ENCODE measurements at places on chromosomes 6 and 20.

- no peak for DNase-seq
Measured at GRCh38 chr6:90192857-90193256, 103.8 kb downstream of the BACH2 start.

DNA sequence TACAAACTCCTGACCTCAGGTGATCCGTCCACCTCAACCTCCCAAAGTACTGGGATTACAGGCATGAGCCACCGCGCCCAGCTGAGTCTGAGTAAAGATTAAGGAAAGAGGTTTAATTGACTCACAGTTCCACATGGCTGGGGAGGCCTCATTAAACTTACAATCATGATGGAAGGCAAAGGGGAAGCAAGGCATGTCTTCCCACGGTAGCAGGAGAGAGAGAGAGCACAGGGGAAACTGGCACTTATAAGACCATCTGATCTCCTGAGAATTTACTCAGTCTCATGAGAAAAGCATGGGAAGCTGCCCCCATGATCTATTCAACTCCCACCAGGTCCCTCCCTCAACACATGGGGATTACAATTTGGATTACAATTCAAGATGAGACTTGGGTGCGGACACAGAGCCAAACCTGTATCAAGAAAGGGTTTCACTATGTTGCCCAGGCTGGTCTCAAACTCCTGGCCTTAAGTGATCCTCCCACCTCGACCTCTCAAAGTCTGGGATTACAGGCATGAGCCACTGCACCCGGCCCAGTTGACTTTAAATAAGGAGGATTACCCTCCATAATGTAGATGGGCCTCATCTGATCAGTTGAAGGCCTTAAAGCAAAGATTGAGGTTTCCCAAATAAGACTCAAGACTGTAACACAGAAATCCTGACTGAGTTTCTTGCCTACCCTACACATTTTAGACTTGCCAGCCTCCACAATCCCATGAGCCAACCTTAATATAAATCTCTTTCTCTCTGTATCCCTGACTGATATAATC, 13.1 kb upstream of the PEX7 start:
- no peak for DNase-seq

DNA sequence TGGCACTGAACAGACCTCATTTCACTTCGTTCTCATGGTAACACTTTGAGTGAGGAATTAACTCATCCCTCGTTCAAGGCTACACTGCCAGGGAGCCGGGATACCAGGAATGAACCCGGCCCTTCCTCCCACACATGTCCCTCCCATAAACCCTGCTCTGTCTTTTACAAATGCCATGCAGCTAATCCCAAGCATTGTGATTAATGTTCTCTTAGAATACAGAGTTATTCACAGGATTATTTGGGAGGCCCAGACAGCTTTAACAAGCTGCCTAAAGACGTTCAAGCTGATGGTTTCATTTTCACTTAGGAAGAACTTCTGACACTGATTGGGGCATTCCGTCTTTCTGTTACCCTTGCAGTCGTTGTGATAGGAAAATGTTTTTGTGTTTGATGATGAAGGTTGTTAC, 42.5 kb upstream of the CD83 start:
- no peak for DNase-seq

DNA sequence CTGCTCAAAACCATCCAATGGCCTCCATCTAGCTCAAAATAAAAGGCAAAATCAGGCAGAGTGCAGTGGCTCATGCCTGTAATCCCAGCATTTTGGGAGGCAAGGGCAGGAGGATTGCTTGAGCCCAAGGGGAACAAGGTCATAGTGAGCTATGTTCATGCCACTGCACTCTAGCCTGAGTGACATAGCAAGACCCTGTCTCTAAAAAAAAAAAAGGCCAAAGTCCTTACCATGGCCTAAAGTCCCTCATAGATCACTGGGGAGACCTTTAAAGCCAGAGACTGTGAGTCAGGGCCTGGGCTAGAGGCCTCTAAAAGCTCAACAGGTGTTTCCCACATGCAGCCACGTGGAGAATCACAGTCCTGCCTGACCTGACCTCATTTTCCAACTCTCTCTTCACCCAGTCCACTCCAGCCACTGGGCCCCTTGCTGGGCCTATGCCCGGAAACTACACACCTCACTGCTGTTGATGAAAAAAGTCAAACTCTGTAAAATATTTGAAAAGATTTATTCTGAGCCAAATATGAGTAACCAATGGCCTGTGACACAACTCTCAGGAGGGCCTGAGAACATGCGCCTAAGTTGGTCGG, 28.2 kb upstream of the TAB2 start:
- no peak for DNase-seq

DNA sequence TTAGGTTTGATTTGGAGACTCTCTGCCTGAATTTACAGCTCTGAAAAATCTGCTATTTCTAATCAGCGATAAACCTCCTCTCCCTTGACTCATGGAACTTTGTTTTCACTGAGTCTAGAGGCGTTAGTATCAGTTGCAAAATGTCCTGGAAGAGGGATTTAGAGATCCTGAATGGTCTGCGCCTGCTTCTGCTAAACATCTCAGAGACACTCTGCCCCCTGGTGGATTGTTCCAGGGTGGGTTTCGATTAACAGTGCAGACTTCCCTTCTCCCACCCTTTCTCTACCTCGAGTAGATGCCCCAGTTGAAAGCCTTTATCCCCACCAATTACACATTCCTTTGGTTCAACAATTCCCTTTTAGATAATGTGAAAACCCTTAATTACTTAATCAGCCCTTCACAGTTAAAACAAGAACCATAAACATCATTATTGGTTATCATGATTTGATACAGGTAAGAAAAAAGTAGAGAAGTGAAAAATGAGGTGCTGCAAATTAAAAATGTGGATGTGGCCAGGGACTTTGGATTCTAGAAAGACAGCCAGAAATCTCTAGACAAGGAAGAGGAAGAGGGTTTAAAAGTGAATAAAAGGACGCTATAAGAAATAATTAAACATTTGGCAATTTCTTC, 5.5 kb downstream of the HTR1B start:
- DNase-seq, result peak; percentile 65

DNA sequence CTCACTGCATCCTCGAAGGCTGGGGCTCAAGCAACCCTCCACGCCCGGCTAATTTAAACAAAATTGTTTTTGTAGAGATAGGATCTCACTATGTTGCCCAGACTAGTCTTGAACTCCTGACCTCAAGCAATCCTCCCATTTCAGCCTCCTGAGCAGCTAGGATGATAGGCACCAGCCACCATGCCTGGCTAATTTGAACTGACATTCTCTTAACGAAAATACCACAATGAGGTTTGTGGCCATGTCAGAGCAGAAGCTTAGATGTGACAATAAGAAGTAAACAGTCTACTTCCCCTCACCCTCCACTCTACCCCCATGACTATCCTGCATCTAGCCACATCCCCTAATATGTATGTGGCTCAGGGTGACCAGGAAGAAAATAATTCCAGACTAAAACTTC, 74.8 kb upstream of the PLCB4 start:
- DNase-seq, result no peak

- peak; percentile 67 for DNase-seq
Measured at GRCh38 chr20:57514273-57514751, 10.6 kb downstream of the CTCFL start.

- no peak for DNase-seq
Measured at GRCh38 chr20:12659942-12660341, 348.8 kb upstream of the SPTLC3 start.

DNA sequence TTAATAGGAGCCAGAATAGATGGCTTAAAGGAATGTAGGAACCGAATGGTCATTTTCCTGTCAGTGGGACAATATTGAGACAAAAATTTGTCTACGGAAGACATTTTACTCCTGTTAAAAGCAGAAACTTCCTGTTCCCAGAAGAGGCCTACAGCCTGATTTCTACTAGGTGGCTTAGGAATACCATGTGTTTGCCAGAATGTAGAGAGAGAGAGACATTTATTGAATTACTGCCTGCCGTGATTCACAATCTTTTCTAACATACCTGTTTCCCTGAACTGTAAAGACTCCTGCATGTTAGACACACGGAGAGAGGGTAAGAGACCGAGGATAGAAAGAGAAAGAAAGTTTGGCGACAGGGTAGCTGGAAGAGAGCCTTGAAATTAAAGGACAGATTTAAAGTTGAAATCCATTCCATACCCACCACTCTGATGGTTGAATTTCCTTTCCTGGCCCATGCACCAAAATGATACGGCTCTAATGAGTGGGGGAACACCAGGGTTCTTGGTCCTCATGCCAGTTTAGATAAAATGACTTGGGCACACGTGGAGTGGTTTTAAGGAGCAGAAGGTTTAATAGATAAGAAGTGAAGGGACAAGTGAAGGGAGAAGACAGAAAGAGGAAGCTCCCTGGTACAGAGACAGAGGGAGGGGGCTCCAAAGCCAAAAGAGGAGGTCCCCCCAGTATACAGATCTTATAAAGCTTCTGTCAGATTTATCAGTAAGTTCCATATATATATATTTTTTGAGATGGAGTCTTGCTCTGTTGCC, 22.5 kb downstream of the NCOA3 start:
- DNase-seq, result no peak

- no peak for DNase-seq
Measured at GRCh38 chr6:39085129-39085797, 29.7 kb downstream of the SAYSD1 start.

DNA sequence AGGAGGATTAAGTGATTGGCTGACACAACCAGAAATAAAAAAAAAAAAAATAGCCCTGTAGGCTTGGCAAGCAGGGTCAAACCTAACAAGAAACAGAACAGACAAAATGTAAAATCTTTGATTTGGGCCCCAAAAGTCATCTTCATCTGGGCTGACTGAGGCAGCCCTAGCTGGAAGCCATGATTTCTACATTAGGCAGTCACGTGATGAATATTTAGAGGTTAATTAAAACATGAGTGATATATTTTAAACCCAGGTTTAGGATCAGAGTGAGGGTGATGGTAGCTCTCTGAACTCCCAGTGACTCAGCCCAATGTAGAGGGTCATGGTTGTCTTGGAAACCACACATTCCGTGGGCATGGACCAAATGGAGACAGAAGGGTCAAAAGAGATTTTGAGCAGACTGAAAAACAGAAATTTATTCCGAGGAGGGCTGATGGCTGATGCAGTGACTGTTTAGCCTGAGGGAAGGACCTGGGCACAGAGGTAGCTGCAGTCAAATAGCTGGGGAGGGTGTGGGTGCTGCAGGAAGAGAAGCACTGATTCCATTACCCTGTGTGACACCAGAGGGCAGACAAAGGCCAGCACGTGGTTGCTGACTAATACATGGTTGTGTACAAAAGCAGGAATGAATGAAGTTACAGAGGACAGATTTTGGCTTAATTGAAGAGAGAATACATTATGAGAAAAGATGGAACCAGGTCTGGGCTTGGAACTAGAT, 573.1 kb upstream of the CHD6 start:
- no peak for DNase-seq

DNA sequence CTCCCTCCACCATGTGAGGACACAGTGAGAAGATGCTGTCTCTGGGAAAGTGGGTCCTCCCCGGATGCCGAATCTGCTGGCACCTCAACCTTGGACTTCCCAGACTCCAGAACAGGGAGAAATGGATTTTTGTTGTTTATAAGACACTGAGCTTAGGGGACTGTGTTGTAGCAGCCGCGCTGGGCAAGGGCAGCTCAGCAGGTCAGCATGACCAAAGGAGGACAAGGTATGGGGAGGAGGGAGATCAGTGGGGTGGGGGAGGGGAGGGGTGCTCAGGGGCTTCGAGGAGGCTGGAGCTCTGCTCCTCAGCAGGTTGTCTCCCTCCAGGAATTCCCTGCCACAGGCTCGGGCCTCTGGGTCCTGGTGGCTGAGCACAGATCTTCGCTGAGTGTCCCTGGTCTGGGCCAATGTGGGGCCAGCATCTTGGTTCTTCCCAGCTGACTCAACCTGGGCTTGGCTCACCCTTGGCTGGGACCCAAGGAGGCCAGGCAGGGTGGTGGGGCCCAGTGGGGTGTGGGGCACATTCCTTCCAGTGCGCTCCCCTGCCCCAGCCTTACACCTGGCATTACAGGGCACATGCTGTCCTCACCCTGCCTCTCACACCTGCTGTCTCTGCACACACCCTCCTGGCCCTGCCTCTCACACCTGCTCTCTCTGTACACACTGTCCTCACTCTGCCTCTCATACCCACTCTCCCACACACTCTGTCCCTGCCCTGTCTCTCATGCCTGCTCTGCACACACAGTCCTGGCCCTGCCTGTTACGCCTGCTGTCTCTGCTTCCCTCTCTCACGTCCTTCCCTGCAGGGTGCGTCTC, 107.3 kb downstream of the SYCP2 start:
- peak; percentile 44 for DNase-seq

- no peak for DNase-seq
Measured at GRCh38 chr6:498795-499231, 107.3 kb downstream of the IRF4 start.

- no peak for DNase-seq
Measured at GRCh38 chr6:72084992-72085569, 198.7 kb downstream of the RIMS1 start.

DNA sequence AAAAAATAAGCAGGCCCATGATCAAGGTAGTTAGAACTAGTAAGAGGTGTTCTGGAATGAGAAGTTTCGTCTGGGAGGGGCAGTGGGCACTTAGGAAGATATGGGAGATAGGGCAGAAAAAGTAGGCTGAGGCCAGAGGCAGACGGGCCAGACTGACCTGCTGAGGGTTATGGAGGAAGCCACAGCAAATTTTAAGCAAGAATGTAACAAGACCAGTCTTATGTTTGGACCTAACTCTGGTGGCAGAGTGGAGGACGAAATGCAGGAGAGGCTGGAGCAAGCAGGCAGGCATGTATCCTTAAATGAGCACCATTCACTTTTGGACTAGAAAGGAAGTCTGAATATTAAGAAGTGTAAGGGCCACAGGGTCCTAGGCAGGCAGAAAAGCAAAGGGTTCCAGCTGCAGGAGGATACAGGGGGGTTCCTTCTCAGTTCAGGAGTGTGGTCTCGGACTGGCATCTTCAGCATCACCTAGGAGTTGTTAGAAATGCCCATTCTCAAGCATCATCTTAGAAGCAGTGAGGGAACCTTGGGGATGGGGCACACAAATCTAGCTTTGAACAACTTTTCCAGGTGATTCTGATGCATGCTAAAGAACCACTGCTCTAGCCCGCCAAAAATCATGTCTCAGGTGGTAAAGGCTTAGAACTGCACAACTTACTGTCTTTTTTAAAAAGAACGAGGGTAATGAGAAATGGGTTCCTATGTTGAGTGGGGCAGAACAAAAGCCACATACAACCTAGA, 1.7 kb upstream of the DSTN start:
- DNase-seq, result no peak

DNA sequence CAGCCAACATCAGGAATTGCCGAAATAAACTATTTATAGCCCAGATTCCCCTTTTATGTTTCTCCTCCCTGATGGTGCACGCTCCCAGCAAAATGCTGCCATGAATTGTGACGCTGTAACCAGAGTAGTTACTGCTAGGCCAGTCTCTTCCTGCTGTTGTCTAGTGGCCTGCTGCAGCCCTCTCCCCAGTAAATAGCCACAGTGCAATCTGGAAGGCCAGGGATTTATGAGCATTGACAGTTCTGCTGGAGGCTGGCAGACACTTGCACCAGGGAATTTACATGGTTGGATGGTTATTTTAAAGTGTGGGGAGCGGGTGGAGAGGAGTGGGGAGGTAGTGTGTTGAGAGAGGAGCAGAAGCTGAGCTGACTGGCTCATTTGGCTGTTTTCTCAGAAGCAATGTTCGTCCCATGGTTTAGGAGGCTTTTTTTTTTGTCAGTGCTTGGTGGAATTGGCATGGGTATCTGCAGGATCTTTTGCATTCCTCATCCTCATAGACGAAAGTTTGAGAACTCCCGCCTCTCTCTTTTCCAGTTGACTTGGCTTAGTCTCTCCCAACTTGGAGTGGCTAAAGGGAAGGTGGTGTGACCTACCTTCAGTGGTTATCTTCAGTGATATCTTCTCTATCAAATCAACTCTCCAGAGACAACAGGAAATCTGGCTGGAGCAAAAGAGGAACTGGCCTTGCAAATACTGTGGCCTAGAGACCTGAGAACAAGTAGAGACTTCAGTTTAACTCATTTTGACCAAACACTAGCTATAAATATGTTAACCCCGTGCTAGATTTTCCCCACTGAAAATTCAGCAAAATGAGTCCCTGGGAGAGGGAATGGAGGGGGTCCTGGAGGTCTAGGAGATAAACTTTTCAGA, 99.3 kb upstream of the VSTM2L start:
- DNase-seq, result no peak

Measured in Right ventricle myocardium superior (tissue), 1 donor.